Activated CD8-positive, alpha-beta T cell treated with anti-CD3 and anti-CD28 coated beads, Interleukin-2, amount 10 ng/mL, durations not matched to agents 7 days and 5 days (primary cell): ENCODE measurements at places on chromosomes 6 and 20.
A peak's percentile ranks its signal among the peaks of the same experiment; 100 is the strongest.

DNA sequence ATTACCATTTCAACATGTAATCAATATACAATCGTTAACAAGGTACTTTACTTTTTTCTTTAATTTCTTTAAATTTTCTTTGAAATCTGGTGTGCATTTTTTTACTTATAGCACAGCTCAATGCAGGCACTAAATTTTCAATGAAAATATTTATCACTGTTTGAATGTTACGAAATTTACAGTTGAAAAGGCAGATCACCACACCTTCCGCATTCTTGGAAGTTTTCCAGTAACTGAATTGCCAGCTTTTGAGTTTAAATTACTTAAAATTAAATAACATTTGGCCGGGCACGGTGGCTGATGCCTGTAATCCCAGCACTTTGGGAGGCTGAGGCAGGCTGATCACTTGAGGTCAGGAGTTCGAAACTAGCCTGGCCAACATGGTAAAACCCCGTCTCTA is 309.9 kb downstream of the BMP7 start:
- DNase-seq = no peak

DNA sequence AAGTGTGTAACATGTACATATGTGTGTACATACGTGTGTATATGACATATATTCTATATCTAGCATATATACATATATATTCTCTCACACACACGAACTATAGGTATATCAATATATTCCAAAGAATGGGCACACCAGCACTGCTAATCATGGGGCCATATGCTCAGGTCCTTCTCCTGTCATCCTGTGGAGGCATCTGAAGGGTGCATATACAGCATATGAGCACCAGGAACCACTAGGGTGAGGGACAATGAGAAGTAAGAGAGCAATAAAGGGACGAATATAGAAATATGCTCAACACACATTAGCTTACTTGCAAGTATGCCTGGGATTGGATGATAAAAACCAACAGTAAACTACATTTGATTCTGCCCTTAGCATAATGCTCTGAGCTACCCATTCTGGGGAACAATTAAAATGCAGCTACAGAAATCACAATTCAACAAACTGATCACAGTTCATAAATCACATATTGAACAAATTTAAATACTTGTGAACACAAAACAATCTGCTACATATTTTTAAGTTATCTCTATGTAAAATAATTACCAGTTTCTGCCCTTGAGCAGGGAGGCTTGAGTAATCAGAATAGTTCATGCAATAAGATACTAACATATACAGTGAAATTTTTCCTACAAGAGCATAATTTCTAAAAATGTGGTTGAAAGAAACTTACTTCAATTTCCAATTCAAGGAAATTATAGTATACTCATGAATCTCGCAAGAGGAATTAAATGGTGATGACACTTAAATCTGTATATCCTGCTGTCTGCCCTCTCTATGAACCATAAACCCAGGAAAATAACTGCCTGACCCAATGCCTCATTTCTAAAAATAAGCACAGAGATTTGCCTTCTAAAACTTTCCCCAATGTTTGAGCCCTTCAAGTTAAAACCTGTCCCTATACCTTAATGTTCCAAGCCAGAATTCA is 272.2 kb upstream of the THEMIS start:
- DNase-seq = no peak

DNA sequence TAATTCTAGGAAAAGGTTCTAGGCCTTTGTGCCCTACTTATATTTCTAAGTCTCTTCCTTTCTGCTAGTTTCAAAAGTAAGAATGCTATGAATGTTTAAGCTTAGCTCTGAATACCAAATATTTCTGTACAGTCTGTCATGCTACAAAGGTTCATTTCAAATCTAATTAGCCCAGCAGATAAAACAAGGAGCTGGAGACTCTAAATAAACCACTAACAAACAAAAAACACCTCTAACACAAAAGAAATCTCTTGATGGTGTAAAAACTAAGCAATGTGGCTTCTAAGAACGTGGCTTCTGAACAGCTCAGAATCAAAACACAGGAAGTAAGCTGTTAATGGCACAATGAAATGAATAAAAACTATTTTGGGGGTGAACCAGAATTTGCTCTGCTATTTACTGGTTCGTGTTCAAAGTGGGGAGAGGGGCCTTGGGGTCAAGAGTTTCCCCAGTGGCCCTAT is 198.3 kb downstream of the BCAS1 start:
- no peak for DNase-seq

- peak; percentile 52 for DNase-seq
Measured at GRCh38 chr6:195861-196360, 96.4 kb upstream of the DUSP22 start.

- no peak for DNase-seq
Measured at GRCh38 chr6:79796197-79796596, 151.2 kb downstream of the ELOVL4 start.

GRCh38 chr20:60591172-60591799 is 633.1 kb downstream of the CDH26 start:
- no peak for DNase-seq

DNA sequence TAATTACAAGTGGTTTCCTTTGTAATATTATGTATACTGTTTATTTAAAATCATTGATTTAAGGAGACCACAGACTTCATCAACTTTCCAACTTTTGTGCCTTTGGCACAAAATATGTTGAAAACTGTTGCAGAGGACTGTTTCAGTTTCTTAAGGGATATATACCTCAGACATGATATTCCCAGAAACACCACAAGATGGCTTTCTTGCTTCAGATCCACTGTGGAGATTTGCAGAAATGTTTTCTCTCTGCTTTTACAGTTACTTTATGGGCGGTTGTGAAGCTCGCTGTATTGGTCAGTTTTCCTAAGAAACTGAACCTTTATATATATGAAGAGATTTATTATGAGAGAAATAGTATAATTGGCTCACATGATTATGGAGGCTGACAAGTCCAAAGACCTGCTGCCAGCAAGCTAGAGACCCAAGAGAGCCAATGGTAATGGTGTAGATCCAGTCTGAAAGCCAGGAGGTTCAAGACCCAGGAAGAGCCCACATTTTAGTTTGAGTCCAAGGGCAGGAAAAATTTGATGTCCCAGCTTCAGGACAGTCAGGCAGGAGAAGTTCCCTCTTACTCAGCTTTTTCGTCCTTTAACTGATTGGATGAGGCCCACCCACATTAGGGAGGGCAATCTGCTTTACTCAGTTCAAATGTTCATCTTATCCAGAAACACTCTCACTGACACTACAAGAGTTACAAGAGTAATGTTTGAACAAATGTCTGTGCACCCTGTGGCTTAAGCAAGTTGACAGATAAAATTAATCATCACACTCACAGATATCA is 12.8 kb downstream of the ME1 start:
- no peak for DNase-seq

GRCh38 chr6:150006961-150007464 is 18.3 kb downstream of the RAET1L start:
- peak; percentile 53 for DNase-seq

DNA sequence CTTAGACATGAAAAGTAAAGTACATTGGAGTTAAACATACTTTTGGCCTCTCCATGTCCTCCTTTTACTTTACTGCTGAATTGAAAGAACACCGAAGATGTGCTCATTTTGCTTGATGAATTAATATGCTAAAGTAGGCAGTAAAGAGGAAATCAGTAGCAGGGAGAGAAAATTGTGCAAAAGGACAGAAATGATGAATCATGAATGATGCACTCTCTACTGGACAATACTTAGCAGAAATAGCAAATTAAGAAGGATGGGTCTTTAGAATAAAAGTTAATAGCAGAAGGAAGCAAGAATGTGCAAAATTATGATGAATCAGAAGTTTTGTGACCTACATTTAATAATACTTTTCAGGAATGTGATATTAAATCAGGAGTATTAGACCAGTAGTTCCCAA is 8.4 kb upstream of the SPINT3 start:
- no peak for DNase-seq

- no peak for DNase-seq
Measured at GRCh38 chr6:149273318-149273717, 44.2 kb upstream of the TAB2 start.

- DNase-seq = no peak
Measured at GRCh38 chr20:56353356-56353755, 5.4 kb upstream of the FAM210B start.

- no peak for DNase-seq
Measured at GRCh38 chr6:159085396-159085895, 40.7 kb upstream of the TAGAP start.

GRCh38 chr20:33024609-33025317 is 6.7 kb upstream of the BPIFB6 start:
- no peak for DNase-seq

- DNase-seq = no peak
Measured at GRCh38 chr6:149035766-149036165, 281.7 kb upstream of the TAB2 start.

GRCh38 chr20:59385480-59385879 is 85.1 kb downstream of the EDN3 start:
- DNase-seq = peak; percentile 48

- DNase-seq = no peak
Measured at GRCh38 chr20:5908981-5909380, 41.4 kb downstream of the TRMT6 start.

GRCh38 chr20:44648579-44648978 is 2.9 kb downstream of the ADA start:
- DNase-seq = no peak

DNA sequence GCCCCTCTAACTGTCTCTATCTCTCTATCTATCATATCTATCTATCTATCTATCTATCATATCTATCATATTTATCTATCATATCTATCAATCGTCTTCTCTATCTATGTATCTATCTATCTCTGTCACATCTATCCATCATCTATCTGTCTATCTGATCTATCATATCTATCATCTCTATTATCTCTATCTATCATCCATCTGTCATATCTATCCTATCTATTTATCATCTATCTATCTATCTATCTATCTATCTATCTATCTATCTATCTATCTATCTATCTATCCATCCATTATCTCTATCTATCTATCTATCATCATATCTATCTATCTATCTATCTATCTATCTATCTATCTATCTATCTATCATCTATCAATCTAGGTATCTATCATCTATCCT is 638.0 kb downstream of the DHX35 start:
- DNase-seq = no peak

DNA sequence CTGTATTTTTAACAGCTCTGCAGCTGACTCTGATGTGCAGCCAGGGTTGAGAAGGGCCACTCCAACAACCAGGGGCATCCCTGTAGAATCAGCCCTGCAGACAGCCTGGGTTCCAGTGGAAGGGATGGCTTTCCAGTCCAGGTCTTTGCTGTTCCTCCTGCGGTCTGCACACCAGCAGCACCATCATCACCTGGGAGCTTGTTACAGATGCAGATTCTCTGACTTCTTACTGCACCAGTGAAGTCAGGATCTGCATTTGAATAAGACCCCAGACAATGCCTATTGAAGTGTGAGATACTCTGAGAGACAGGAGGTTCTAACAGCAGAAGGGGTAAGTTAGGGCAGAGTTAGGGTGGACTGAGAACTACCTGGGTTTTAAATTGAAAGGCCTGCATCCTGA is 151.3 kb downstream of the F13A1 start:
- DNase-seq = no peak

DNA sequence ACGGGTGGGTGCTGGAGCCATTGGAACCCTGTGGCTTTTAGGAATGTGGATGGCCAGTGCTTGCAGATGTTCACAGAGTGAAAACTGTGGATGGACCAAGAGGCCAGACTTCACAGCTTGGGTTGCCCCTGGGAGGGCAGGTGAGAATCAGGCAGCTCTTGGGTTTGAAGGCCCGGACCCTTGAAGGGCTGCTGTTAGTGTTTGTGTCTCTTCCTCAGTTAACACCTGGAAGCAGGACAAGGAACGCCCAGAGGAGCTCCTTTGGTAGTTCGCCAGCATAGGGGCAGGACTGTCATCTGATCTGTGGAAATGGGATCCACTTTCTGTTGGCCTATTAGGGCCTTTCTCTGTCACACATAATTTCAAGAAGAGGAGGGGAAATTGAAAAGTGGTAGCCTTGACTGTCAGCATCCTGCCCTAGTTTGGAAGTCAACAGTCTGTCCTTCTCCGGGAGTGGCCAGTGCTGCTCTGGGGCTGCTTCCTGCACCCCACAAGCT is 43.6 kb downstream of the RIOK1 start:
- no peak for DNase-seq

- DNase-seq = no peak
Measured at GRCh38 chr6:92756912-92757311, 662.4 kb downstream of the EPHA7 start.

DNA sequence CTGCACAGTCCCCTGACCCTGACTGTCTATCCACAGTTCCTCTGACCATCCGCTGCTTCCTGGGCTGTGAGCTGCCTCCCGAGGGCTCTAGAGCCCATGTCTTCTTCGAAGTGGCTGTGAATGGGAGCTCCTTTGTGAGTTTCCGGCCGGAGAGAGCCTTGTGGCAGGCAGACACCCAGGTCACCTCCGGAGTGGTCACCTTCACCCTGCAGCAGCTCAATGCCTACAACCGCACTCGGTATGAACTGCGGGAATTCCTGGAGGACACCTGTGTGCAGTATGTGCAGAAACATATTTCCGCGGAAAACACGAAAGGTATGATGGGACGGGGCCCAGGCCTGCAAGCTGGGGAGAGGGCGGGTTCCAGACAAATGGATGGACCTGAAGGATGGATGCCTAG is 4.3 kb downstream of the PROCR start:
- DNase-seq = no peak

- DNase-seq = no peak
Measured at GRCh38 chr20:16806886-16807285, 58.7 kb downstream of the OTOR start.

DNA sequence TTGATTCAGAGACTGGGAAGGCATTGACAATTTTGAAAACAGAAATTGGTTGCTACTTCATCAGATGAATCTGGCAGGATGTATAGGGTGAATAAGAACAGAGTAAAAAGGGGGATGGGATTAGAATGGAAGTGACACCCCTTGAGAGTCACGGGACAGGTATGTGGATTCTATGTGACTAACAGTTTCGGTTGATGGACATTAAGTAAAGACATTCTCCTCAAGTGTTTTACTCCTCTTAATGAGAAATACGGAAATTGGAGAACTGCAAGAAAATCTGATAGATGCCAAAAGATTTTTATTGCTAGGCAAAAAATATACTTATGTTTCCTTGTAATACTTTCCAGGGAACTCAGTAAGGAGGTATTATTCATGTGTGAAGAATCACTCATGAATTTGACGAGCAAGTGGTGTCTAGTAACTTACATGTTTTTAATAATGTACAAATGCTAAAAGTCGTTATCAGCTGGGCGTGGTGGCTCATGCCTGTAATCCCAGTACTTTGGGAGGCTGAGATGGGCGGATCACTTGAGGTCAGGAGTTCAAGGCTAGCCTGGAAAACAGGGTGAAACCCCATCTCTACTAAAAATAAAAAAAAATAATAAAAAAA is 135.8 kb downstream of the KIF16B start:
- DNase-seq = no peak

- DNase-seq = no peak
Measured at GRCh38 chr20:17594443-17594842, 24.6 kb downstream of the DSTN start.

DNA sequence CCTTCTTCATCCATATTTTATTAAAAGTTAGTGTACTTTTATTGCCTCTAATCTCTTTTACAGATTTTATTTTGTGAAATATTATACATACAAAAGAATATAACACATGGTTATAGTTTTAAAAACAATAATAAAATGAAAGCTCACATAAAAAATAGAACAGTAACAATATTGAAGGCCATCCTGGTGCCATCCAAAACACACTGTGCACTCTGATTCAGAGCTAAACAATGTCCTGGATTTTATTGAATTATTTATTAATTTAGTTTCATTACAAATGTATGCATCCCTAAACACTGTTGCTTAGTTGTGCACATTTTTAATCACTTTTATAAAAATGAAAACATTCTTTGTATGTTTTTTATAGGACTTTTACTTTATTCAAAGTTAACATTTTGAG is 32.9 kb downstream of the RNF217 start:
- no peak for DNase-seq

- DNase-seq = no peak
Measured at GRCh38 chr6:161523362-161523761, 249.5 kb upstream of the AGPAT4 start.
